ENCODE measurements at places on chromosomes 16 and 17.

DNA sequence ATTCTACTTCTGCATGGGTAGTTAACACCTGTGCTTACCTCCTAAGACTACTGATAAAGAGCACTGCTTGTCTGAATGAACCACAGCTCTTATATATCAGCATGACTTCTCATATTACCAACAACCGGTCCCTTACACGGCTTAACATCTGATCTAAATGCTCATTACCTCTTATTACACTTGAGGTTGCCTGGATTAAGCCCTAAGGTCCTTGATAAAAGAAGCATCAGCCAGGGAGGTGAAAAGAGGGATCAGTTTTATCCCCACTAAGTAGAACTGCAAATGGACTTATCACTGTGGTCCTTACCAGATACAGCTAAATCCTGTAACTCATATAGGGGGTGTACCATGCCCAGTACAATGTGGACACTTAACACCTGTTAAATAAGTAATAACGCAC is 8.2 kb upstream of the RSKR start:
- no peak overlapping the region for H3K4me3 ChIP-seq
- H3K27me3 ChIP-seq: no peaks in the 10 kb centered on the region
- no peak for DNase-seq
- H3K36me3 ChIP-seq: peaks cover 59% of the 10 kb centered on the region
- H3K27ac ChIP-seq: no peak overlapping the region
- H3K4me1 ChIP-seq: no peaks in the 10 kb centered on the region

GRCh38 chr17:71464751-71465150 is 656.1 kb upstream of the SOX9 start:
- H3K4me3 ChIP-seq: no peak overlapping the region
- no peaks in the 10 kb centered on the region for H3K4me1 ChIP-seq
- no peaks in the 10 kb centered on the region for H3K36me3 ChIP-seq

- no peak overlapping the region for H3K27ac ChIP-seq
- no peak overlapping the region for H3K4me3 ChIP-seq
- H3K4me1 ChIP-seq: no peaks in the 10 kb centered on the region
- H3K27me3 ChIP-seq: no peaks in the 10 kb centered on the region
- no peak for DNase-seq
Measured at GRCh38 chr17:53912117-53912516, 89.4 kb downstream of the KIF2B start.

DNA sequence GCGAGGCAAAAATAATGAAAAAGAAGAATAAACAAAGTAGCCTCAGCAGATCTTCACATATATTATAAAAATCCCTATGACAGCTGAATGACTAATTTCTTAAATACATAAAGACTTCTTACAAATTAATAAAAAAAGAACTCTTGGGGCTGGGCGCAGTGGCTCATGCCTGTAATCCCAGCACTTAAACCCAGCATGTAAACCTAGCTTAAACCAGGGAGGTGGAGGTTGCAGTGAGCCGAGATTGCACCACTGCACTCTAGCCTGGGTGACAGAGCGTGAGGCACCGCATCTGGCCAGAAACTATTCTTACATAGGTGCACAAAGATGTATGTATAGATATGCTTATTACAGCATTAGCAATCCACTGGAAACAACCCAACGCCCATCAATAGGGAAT is 27.7 kb downstream of the C17orf100 start:
- H3K27me3 ChIP-seq: peaks cover 4% of the 10 kb centered on the region
- no peak for DNase-seq
- no peak overlapping the region for H3K4me3 ChIP-seq

DNA sequence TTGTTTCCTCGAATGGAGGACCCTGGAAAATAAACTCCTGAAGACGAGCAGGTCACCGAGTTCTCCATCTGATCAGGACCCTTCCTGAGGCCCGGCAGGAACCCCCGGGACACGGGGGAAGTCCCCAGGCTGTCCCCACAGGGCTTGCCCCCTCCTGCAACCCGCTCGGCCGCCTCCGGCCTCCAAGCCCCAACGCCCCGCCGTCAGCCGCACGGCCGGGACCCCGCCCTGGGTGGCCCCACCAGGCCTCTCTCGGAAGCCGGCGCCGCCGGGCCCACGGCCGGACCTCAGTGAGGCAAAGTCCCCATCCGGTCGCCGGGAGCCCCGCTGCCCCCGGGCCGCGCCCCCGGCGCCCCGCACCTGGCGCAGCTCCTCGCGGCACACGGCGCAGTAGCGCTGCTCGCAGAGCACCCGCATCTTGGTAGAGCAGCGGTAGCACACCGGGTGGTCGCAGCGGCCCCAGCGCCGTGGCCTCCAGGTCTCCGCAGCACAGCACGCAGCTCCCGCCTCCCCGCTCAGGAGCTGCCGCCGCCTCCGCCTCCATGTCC is 383 bp downstream of the ZNF598 start:
- H3K36me3 ChIP-seq: peaks cover 41% of the 10 kb centered on the region
- DNase-seq: peak; percentile 71
- no peaks in the 10 kb centered on the region for H3K27me3 ChIP-seq
- H3K4me1 ChIP-seq: no peaks in the 10 kb centered on the region
- H3K4me3 ChIP-seq: peak overlapping the region; percentile 58
- peak overlapping the region; percentile 94 for H3K27ac ChIP-seq
